Fibroblast of villous mesenchyme (primary cell): ENCODE measurements at places on chromosomes 4 and X. TPM values are rescaled to one million over a fixed set of nuclear protein-coding genes. Genes with fewer than 3 reads are reported as not detected.

DNA sequence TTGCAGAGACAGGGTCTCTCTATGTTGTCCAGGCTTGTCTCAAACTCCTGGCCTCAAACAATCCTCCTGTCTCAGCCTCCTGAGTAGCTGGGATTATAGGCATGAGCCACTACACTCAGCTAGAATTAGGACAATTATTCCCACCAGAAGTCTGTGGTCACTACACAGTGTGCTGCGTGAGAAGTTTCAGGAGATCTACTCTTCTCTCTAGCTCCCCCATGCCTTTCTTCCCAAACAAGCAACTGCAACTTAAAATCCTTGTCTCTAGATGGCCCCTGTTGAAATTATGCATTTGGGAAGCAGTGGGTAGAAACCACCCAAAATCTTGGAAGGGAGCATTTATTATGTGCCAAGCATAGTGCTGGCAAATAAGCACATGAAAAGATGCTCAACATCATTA is 21.1 kb upstream of the MAP7D3 start:
- no peak for DNase-seq

DNA sequence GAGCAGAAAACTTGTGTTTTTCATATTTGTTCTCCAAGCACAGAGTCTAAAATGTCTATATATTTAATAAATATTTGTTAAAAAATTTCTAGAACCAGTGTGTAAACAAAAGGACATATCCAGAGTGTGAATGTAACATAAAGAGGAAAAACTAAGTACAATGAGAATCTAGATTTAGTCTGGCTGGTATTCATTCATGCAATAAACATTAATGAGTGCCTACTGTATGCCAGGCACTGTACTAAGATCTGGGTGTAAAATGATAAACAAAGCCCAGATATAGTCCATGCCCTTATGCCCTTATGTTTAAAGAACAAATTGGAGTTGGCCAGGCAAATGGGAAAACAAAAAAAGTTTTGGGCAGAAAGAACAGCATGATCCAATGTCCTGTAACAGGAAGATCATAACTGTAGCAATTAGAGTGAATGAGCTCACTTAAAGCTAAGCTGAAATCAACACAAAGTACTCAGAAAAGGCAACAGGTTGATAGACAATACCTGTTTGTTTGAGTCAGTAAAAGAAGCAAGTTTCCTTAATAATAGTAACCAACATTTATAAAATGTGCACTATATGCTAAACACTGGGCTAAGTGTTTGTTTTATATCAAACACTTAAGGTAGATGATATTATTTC is 1.3 kb upstream of the TMLHE start:
- DNase-seq: no peak

ARSJ gene
- 49.3 and 69.5 TPM in 2 replicates for total RNA-seq

GRCh38 chr4:4792466-4792865 is 67.0 kb upstream of the MSX1 start:
- peak; percentile 10 for DNase-seq

DSPP gene
- not detected in 2 replicates for total RNA-seq

DNA sequence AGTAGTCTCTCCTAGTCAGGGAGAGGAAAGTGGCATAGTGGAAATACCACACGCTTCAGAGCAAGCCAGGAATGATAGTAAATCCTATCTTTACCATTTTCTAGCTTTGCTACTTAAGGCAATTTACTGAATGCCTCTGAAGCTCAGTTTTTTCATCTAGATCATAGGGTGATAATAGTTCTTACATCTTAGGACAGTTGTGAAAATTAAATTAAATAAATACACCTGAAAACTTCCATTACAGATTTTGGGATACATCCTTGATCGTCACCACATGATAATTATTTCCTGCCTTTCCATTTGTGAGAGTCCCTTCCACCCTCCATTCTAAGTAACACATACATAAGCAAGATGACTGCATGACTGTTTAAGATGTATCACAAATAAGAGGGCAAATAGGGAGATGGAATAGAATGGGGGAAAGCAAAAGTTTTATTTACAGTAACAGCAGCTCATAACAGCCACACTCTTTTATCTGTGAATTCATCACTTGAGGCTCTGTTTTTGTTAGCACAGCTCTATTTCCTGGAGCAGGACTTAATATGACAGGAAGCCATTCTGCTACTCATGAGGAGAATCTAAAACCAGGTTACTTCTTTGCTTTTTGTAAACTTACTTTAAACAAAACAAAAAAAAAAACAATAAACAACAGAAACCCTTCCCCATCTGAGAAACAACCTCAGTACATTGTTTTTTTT is 13.4 kb downstream of the P2RY10 start:
- DNase-seq: no peak

CFAP99 gene
- not detected in 2 replicates for total RNA-seq

GRCh38 chrX:31243804-31244203 is 172.0 kb upstream of the FTHL17 start:
- DNase-seq: no peak

DNA sequence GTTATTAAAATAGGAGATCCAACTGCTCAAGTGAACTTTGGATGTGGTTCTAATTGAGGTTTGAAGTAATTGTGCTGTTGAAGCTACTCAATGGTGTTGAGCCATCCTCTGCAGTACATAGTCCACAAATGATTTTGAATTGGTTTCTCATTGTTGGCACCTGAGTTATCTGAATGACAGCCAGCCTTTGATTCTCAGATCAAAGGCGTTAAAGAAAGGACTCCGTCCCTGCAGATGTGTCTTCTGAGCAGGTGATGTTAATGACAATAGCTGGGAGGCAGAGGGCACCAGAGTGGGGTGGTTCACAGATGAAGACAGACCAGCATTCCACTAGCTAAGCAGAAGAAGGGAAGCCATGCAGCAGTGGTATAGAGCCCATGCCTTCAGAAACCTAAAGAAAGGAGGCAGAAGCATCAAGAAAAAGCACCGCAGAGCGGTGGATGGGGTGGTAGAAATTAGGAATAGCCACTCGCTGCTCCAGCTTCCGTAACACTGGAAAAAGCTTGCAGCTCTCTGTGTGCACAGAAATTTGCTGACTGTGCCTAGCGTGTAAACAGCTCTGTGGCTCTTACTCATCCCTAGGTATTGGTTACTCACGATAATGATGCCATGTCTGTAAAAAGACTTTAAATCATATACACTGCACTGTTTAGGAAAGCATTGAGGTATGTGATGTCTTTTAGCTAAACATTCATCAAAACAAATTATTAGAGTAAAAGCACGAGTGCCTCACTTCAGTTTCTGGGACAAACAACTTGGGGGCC is 79.2 kb upstream of the CLCN4 start:
- peak; percentile 29 for DNase-seq

- DNase-seq: no peak
Measured at GRCh38 chr4:118265312-118266144, 87.3 kb downstream of the PRSS12 start.

GRCh38 chrX:120753413-120754251 is 122.0 kb downstream of the CT47B1 start:
- DNase-seq: no peak

DNA sequence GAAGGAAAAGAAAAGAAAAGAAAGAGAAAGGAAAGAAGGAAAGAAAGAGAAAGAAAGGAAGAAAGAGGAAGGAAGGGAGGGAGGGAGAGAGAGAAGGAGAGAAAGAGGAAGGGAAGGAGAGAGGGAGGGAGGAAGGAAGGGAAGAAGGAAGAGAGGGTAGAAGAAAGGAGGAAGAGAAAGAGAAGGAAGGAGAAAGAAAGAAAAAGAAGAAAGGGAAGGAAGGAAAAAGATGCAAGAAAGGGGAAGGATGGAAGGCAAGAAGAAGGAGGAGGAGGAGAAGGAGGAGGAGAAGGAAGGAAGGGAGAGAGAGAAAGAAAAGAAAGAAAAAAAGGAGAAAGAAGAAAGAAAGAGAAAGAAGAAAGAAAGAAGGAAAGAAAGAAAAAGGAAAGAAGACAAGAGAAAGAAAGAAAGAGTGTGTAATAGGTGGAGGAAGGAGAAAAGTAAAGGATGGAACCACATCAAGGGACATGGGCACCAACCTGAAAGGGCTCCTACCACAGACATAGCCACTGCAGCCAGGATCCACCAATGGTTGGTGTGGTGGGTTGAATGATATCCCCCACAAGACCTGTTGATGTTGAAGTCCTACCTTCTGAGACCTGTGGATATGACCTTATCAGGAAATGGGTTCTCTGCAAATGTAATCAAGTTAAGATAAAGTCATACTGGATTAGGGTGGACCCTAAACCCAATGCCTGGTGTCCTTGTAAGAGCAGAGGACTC is 80.2 kb downstream of the RELL1 start:
- DNase-seq: no peak

CSAG3 gene
- total RNA-seq: not detected in 2 replicates

TRIML2 gene
- 0.32 TPM in 1 of 2 replicates, not detected in the other for total RNA-seq

PWWP3B gene
- 4.5 and 5.2 TPM in 2 replicates for total RNA-seq

GRCh38 chr4:52099860-52100461 is 48.9 kb downstream of the SPATA18 start:
- DNase-seq: no peak

- DNase-seq: no peak
Measured at GRCh38 chrX:153885208-153885787, 675 bp downstream of the L1CAM start.

DNA sequence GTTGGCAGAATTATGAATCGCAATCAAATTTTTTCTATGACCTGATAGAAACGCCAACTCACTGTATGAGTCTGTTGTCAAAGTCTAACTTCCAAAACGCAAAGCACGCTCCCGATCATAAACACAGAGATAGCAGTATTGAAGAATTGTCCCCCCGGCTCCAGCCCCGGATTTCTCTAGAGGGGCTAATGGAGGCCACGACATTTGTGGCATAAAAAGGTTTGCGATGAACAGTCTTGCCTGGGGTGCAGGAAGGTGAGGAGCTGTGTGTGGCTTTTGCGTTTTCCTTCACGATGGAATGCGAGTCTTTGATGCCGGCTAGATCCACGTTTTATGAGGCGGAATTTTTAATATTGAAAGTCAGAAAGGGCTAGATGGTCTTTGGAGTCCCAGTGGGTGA is 183.0 kb downstream of the CRLF2 start:
- no peak for DNase-seq

ZXDA gene
- 5.5 and 6.9 TPM in 2 replicates for total RNA-seq

- DNase-seq: no peak
Measured at GRCh38 chr4:5890063-5890727, 2.7 kb downstream of the CRMP1 start.

CLCN4 gene
- total RNA-seq: 1.3 and 2.3 TPM in 2 replicates

DNA sequence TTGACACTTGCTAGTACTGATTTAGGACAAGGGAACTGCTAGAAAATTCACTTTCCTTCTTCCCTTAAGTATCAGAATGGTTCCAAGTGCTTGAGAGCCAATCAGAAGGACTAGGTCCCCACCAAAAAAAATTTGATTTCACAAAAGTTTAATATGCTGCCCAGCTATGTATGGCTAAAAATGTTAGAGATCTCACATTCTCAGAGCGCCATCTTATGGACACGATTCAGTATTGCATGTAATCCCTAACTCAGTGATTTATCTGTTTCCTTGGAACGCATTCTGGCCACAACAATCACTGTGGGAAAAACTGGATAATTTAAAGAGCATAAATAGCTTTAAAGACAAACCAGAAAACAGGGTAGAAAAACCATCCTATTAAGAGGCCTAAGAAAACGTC is 255.1 kb upstream of the GPC4 start:
- peak; percentile 44 for DNase-seq

GRCh38 chr4:75848891-75849290 is 53.4 kb downstream of the PPEF2 start:
- DNase-seq: peak; percentile 47

- peak; percentile 52 for DNase-seq
Measured at GRCh38 chr4:76690906-76691275, 207.1 kb downstream of the SOWAHB start.

DNA sequence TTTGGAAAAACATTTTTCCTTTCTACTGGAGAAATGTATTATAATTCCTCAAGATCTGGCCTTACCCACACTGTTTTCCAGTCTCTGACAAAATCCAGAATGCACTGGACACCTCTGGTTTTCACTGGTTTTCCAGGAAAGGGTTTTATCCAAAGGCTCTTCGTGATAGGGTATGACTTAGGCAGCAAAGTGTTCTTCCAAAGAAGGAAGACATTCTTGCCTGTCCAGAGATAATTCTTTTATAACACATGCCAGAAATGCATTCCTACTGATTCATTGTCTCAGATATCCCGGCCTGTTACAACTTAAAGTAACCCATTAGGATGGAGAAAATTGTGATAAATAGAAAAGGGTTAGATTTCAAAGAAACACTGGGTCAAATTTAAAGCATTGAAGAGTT is 2343.1 kb downstream of the PCDH7 start:
- peak; percentile 38 for DNase-seq

GPM6B gene
- under 0.01 and 1.3 TPM in 2 replicates for total RNA-seq

GAB3 gene
- total RNA-seq: 0.43 and 0.64 TPM in 2 replicates

RP2 gene
- 19.0 and 38.4 TPM in 2 replicates for total RNA-seq

- no peak for DNase-seq
Measured at GRCh38 chrX:103187953-103188475, 26.9 kb upstream of the BEX4 start.

SSX3 gene
- not detected in 2 replicates for total RNA-seq

DNA sequence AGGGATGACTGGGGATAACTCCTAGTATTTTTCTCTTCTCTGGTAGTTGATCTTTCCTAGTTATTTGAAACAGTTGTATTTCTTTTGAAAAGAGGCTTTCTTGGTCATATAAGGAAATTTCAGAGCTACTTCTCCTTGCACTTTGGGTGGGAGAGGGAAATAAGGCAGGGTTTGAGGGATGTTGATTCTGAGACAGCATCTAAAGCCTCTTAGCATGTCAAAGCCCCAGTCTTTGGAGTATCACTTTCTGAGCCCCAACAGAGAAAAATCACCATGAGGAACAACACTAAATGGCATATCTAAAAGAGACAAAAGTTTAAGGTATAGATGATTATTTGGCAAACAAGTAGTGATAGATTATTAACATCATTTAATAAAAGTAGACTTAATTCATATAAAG is 688.1 kb downstream of the TRAM1L1 start:
- DNase-seq: no peak

HS3ST1 gene
- total RNA-seq: not detected in 2 replicates

DNA sequence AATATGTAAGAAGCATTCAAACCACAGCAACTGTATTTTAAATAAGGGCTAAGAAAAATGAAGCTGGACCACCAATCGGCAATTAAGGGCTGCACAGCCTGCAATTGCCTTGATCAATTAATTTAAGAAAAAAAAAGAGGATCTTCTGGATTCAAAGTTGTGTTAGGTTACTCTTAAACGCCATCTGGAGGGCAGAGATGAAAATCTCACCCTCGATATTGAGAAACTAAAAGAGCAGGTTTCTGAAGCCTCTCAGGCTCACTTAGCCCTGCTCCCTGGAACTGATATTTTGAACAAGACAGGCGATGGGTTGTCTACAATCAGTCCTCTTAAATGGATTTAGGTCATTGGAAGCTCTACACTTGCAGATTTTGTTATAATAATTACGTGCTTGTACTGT is 579.4 kb downstream of the GRXCR1 start:
- no peak for DNase-seq

- no peak for DNase-seq
Measured at GRCh38 chrX:14618177-14618965, 89.0 kb downstream of the GLRA2 start.

- no peak for DNase-seq
Measured at GRCh38 chr4:172650758-172651530, 517.7 kb upstream of the GALNT7 start.

GRCh38 chrX:16185725-16186136 is 18.4 kb downstream of the MAGEB17 start:
- DNase-seq: peak; percentile 51

GPR82 gene
- total RNA-seq: under 0.01 TPM in 1 of 2 replicates, not detected in the other

CENPE gene
- total RNA-seq: 15.5 and 19.9 TPM in 2 replicates
